BJ (cell line): ENCODE measurements at places on chromosomes 3 and 15. TPM values are rescaled to one million over a fixed set of nuclear protein-coding genes. Genes with fewer than 3 reads are reported as not detected.
A peak's percentile ranks its signal among the peaks of the same experiment; 100 is the strongest.

DNA sequence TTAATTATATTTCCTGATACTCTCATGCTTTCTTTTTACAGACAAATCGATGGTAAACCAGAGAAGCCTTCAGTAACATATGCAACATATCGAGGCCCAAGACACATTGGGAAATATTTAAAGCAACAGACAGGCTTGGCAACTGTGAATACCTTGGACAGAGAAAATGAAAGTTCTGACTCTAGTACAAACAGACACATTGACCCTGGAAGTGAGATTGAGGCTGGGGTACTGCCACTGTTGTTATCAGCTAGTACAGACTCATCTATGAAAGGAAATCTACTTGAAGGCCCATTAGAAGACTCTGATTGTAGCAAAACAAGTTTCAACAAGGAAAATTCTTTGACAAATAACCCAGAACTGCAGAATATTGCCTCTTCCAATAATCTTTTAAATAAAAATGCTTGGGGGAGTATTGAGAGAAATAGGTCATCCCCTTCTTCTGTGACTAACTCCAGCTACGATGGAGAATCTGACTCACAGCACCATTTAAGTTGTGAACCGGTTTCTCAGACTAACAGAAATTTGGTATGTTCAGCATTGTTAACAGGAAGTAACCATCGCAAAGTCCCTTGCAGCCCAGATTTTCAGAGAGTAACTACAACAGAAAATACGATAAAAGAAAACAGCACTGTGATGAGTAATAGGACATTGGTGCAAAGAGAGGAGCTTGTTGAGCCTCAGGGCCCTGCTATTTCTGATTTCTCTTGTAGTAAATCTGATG is 50.2 kb downstream of the CRYBG3 start:
- DNase-seq: peak; percentile 97

ALS2CL gene
- polyA plus RNA-seq: 3.2 and 7.2 TPM in 2 replicates

PRR20G gene
- polyA plus RNA-seq: not detected in 2 replicates

SOX2 gene
- not detected in 2 replicates for polyA plus RNA-seq

DNA sequence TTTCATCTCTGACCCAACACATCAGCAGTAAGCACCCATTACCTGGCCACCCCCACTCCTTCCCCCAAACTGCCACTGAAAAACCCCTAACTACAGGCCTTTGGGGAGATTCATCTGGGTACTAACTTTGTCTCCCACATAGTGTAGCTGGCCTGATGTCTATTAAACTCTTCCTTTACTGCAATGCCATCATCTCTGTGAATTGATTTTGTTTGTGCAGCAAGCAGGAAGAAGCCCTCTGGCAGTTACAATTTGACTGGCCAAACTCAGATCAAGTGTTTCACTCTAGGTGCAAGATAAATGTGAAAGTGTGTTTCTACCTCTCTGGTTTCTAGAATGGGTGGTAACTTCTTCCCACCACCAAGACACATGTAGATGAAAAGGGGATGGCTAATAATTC is 26.7 kb upstream of the OR5K4 start:
- no peak for DNase-seq

- no peak for DNase-seq
These were observed 47.0 kb downstream of the MAP2K1 start for GRCh38 chr15:66433726-66434125.

NANOGP8 gene
- not detected in 2 replicates for polyA plus RNA-seq

ABHD6 gene
- polyA plus RNA-seq: 7.3 and 9.2 TPM in 2 replicates

DNA sequence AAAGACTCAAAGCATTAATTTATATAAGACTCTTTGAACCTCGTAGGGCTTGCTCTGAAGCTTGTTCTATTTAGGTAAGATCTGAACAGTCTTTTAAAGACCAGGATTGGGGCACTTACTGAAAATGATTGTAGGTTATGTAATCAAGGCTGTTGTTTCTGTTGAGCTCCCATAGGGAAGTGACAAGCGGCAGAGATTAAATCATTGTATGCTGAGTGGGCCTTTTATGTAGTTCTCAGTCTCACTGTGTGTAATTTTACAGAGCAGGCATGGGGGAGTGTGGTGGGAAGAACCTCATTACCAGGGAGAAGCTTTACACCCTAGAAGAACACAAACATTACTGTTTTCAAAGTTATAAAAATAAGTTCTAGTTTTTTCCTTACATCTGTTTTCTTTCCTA is 160.0 kb upstream of the SNTN start:
- no peak for DNase-seq
